Cortex of kidney (tissue), 1 donor: ENCODE measurements at places on chromosomes 6 and 20.
A peak's percentile ranks its signal among the peaks of the same experiment; 100 is the strongest.

GRCh38 chr6:154440022-154440421 is 70.5 kb downstream of the CNKSR3 start:
- DNase-seq: no peak

GRCh38 chr6:138383776-138384175 is 6.1 kb downstream of the SMIM28 start:
- no peak for DNase-seq

DNA sequence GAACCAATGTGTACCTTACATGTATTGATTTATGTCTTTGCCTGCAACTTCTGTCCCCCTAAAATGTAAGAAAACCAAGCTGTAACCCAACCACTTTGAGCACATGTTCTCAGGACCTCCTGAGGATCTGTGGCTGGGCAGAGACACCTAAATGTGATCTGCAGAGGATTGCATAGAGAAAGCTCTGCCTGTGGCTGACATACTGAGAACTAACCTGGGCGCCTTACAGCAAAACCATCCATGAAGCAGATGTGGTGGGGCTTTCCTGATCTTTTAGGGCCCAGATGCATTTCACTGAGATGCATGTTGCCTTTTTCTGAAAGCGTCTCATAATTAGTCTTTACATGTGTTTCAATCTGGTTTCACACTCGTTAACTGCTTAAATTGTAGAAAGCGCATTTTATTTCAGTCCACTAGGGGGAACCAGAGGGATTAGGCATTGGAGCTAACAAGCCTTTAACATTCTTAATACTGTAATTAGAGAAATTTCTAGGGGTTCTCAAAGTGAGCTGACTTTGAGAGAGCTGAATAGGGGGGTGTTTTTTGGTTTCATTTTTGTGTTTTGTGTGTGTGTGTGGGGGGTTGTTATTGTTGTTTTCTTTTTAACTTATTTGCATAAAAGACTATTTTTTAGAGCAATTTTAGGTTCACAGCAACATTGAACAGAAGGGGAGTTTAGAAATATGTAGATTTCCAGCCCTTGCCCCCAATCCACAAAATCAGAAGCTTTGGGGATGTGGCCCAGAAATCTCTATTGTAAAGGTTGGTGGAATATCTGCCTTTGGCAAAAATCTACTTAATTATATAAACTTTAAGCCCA is 50.9 kb upstream of the FAM184A start:
- DNase-seq: no peak

DNA sequence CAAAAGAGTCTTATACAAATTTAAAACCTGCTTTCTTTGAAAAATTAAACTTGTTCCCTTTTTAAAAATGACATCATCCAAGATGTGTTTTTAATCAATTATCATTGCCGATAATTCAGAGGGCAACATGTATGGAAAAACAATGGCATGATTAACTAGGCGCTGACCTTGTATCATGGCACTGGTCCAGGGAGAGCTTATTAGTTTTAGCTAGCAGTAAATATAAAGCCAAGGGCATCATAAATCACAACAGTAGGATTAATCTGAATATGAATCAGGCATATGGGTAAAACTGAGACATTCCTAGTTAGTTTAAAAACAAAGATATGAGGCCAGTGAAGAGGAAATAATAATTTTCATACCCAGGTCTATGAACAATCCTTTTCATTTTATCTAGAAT is 374.0 kb downstream of the HDGFL1 start:
- DNase-seq: no peak

DNA sequence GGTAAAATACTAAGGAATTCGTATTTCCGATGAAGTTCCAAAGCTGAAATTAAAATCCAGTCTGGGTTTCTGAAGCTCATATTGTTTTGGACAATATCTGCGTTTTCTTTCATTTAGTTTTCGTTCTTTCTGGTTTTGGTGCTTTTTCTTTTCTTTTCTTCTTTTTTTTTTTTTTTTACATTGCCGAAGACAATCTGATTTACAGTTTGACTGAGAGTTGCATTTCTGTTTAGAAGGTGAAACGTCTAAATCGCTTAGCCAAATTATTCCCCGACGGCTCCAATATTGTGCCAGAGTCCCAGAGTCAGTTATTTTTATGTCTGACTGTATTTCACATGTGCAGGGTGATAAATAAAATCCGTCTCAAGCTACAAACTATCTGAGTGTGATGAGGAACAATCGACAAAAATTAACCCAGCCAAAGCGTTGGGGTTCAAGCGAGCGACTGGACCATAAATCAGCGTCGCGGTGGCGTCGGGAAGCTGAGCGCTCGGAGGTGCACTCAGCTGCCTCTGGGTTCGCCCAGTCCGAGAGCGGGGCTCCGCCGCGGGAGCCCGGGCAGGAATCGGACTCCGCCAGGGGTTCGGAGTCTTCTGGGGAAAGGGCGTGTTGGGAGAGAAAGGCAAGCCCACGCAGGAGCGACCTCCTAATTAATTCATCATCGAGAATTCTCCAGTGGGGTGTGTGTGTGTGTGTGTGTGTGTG is 8.2 kb upstream of the TBX18 start:
- no peak for DNase-seq

DNA sequence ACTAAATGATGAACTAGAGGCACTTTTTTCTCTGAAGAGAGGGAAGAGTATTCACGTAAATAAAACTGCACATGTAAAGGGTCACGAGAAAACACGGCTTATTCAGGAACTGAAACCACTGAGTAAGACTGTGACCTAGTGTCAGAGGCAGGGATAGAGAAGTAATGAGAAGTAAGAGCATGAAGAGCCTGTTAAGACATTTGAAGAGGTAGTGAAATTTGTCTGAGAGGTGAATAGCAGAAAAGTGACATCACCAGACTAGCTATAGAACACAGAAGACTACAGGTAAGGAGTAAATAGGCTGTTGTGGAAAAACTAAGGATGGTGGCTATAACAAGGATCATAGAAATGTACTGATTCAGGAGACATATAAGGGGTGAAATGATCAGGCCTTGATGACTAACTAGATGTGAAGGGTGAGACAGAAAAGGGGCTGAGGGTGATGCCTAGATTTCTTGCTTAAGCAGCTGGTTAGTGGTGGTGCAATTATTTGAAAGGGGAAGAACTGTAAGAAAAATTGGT is 76.8 kb downstream of the REV3L start:
- DNase-seq: no peak

GRCh38 chr6:10278746-10279145 is 136.1 kb downstream of the TFAP2A start:
- DNase-seq: no peak

- DNase-seq: no peak
Observed at GRCh38 chr6:32442977-32443552, 3.4 kb downstream of the HLA-DRA start.

DNA sequence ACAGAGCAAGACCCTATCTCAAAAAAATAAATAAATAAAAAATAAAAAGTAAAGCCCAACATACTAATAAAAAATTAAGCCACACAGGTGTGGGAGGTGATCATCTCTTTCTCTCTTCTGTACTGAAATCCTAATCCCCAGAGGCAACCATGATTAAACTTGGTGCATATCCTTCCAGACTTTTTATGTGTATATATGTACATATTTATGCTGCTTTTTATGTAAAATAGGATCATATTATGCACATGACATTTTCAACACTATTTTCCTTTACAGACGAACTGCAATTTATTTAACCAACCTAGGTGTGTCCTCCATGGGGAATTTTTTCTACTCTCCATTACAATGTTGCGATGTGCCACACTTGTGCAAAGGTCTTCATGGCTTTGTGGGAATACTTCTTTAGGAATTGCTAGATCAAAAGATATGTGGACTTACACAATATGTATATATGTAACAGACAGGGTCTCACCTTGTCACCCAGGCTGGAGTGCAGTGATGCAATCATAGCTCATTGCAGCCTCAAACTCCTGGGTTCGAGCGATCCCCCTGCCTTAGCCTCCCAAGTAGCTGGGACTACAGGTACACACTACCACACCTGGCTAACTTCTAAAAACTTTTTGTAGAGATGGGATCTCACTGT is 23.7 kb downstream of the RMND1 start:
- no peak for DNase-seq

DNA sequence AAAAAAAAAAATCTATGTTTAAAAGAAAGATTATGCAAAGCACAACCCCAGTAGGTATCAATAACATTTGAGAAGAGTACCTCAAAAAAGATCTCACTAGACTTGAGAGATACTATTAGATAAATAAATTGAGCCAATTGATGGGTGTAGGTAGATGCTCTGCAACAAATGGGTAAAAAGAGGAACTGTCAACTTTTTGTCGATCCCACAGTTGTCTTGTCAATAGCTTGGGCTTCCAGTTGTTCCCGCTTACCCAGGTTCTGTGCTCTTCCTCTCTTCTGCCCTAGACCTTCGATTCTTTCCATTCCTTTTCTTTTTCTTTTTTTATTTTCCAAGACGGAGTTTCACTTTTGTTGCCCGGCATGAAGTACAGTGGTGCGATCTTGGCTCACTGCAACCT is 226.9 kb downstream of the SOX4 start:
- no peak for DNase-seq

DNA sequence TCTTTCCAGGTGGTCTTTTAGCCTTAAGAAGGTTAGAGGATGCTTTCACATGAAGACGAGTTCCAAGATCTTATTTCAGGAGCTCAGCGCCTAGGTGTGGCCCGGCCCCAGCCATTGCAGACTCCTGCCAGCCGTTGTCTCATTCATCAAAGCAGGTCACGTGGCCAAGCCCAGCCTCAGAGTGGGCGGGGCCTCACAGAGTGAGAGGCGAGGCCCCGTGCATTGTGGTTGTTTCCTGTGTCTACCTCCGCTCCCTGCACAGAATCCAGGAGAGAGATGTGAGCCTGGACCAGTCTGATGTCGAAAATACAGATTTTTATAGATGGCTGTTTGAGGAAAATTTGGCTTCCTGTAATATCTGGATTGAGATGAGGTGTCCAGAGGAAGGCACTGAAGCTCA is 49.2 kb upstream of the CST5 start:
- no peak for DNase-seq

- peak; percentile 67 for DNase-seq
Observed at GRCh38 chr6:146543211-146543939, at the start of gene RAB32. Gene RAB32 (plus strand): TSS chr6:146543833. CDS start chr6:146543872, 39 bp downstream.

DNA sequence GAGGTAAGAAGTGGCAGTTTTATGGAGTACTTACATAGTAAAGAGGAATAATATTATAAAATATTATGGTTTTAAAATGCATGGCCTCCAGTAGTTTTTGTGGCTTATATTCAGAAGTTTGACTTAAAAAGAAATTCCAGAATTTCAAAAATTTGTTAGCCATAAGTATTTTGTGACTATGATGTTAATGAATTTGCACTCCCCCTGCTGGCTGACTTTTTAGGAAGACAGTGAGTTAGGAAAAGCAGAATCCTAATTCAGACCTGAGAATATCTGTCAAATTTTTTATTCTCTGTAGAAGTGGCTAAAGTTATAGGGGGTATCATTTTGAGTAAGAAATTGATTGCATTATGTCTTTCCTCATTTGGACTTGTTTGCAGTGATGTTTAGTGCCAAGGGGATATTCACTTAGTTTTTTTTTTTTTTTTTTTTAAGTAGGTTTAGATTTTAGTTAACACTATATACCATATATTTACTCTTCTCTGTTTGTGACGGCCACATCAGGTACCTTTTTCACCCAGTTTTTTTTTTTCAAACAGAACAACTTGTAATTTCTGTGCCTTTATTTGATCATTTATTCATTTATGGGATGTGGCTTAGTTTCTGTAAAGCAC is 40.8 kb downstream of the ZFAND3 start:
- DNase-seq: no peak

- no peak for DNase-seq
Observed at GRCh38 chr6:36780442-36781177, 58.6 kb downstream of the CPNE5 start.

GRCh38 chr20:45345104-45345936 is 2.9 kb downstream of the SDC4 start:
- no peak for DNase-seq

- DNase-seq: no peak
Observed at GRCh38 chr6:135759831-135760230, 91.7 kb upstream of the PDE7B start.

GRCh38 chr20:49445176-49445575 is 37.3 kb downstream of the KCNB1 start:
- no peak for DNase-seq

- no peak for DNase-seq
Observed at GRCh38 chr6:38824243-38824894, 109.3 kb downstream of the DNAH8 start.

DNA sequence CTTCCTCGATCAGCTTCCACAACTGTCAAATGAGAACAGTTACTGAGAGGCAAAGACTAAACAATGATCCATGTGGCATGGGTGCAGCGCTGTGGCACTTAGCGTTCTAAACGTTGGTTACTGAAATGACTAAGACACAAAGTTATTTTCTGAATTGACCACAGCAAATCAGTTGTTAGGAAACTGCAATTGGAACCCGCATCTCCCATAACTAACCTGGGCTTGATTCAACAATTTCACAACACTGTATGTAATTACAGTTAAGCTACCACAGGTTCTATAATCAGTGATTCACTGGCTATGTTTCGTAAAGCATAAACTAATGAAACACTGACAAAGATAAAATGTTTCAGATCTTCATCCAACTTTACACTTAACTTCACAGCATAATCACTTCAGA is 12.5 kb downstream of the WDR27 start:
- DNase-seq: no peak

DNA sequence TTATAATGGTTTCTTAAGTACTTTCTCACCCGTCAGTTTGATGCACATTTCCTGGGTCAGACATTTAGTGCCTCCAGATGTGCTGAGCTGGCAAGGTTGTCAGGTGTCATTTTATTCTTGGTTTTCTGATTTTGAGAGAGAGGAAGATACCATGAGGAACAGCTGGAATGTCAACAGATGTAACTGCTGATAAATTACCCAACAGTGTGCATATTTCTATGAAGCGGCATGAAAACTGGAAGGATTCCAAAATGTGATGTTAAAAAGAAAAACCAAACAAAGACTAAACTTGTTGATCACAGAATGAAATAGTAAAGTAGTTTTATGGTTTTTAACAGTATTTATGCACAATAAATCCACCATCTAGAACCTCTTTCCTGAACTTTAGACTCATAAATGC is 447.3 kb downstream of the HDGFL1 start:
- DNase-seq: no peak

- DNase-seq: no peak
Observed at GRCh38 chr6:68975816-68976215, 340.7 kb downstream of the ADGRB3 start.

DNA sequence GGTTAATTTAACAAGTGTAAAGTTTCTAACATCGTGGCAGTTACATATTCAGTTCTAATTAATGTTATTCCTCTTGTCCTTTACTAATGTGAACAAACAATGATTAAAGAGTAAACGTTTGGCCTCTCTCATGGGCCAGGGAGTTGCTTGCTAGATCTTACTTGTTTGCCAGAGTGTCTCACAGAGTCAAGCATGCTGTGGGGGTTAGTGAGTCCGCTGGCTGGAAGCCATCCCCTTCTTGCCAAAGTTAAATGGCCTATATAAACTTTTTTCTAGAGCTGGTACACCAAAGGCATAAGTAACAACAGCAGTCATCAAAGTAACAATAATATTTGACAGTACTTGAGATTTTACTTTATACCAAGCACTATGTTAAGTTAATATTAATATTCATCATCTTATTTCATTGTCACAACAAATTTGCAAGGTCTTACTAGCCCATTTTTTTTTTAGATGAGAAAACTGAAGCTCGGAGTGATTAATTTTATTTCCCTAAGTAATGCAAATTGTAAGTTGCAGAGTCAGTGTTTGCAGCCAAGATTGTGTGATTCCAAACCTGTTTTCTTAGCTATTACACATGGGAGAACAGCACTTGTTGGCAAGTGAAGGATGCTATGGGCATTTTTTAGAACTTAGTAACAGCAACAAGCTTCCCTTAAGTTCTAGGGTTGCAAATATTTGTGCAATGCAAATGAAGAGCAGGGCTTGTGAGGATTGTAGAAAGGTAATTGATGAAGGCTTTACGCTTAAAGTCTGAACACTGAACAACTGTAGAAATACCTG is 224.5 kb downstream of the RFPL4B start:
- no peak for DNase-seq
